Cortex of kidney (tissue), 1 donor: ENCODE measurements at places on chromosomes 7 and 10.

DNA sequence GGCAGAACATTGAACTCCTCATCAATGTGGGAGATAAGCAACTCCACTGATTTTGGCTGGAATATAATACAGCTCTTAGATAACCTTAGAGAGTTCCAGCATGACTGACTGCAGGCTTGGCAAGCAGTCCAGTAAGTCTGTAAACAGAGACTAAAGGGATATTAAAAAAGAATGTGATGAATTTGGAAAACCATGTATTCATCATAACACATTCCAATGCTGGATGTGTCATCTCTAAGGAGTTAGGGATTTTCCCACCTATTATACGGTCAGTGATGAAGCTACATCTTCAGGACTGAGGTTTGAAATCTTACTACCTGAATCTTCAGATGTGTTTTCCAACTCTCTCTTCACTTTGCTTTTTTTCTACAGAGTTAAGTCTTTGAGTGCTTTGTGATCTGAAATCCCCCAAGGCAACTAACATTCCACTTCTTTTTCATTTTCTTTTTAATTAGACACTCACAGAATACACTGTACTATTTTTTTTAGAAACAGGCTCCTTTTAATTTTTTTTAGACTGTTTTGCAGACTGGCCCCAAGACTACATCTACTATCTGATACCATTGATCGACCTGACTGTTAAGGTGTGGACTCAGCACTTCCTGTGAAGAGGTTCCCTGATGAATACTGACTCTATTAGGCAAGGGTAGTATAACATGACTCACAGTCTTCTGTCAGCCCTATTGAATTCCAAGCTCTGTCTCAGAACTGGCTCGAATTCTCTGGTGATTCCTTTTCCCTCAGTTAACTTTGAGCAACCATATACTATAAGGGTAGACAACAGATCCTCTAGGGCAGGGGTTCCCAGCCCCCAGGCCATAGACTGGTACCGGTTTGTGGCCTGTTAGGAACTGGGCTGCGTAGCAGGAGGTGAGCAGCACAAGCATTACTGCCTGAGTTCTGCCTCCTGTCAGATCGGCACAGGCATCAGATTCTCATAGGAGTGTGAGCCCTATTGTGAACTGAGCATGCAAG is 678.2 kb downstream of the GRM8 start:
- no peak for DNase-seq

- no peak for DNase-seq
Observed at GRCh38 chr10:75276069-75276872, 40.5 kb upstream of the COMTD1 start.

DNA sequence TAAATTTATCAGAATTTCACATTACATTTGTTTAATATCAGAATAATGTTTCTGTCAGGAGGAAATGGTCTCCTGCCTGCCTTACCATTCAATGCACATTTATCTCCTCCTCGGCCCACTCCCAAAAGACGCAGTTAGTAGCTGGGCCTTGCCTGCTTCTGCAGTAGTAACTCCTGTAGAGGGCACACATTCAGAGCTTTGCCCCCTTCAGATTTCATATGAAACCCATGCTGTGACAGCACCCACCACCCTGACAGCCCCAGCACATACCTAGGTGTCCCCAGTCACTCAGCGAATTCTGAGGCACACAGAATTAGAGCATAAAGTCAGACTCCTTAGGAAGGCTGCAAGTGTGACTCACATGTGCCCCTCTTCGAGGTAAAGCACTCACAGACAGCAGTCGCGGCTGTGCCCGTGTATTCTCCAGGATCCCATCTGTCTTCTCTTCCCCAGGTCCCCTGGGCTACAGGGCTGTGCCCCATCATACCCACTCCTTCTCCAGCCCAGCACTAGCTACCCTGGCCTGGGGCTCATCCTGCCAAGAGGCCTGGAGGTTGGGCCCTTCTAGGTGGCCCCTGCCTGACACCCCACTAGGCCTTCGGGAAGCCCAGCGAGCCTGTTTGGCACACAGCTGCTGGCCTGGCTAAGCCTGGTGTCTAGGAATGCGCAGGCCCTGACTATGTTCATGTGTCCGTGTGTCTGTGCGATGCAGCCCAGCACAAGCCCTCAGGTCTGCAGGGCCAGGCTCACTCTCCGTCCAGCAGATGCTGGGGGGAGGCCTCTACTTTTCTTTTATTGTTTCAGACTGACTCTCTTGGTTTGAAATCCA is 4.7 kb upstream of the DEPP1 start:
- no peak for DNase-seq

- no peak for DNase-seq
Observed at GRCh38 chr7:50287129-50287528, 17.4 kb upstream of the IKZF1 start.
